NCI-H446 treated with DMSO at 0.1 percent for 48 hours (cell line): ENCODE measurements at places on chromosomes 2 and 18.
A peak's percentile ranks its signal among the peaks of the same experiment; 100 is the strongest.

DNA sequence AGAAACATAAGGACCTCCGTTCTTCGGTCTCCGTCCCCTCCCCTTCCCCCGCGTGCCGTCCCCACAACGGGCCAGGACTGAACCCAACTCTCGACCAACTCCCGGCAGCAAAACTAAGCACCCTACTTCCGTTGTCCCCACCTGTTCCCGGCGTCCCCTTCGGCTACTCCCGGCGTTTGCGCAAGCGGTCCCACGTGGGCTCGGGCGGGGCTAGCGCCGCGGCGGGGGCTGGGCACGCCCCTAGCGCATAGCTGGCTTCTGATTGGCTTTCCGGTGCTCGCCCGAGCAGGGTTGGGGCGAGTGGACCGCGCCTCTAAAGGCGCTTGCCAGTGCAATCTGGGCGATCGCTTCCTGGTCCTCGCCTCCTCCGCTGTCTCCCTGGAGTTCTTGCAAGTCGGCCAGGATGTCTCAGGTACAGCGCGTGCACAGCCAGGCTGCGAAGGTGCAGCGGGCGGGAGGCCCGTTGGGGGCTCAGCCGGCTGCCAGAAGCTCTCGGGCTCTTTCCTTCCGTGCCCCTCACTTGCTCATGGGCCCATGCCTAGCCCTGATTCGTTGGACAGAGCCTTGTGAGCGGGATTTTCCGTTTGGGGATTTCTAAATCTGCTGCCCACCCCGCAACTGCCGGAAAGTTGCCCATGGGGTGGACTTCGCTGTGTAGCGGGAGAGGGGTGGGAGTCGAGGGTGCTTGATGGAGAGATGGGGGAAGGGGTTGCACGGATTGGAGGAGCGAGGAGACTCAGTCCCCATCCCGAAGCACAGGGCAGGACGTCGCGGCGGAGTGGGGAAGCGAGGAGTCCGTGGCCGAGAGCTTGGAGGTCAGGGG, at the start of the genes C2orf76 and DBI:
Gene C2orf76, minus strand, starts transcription at position 186 of the 823 bp plus-strand sequence. CDS start 26,875 bp downstream, outside the sequence.
Gene DBI, plus strand, starts transcription at position 329 of the 823 bp plus-strand sequence. Its CDS starts 75 bp downstream, at position 404.
- DNase-seq = peak; percentile 92

DNA sequence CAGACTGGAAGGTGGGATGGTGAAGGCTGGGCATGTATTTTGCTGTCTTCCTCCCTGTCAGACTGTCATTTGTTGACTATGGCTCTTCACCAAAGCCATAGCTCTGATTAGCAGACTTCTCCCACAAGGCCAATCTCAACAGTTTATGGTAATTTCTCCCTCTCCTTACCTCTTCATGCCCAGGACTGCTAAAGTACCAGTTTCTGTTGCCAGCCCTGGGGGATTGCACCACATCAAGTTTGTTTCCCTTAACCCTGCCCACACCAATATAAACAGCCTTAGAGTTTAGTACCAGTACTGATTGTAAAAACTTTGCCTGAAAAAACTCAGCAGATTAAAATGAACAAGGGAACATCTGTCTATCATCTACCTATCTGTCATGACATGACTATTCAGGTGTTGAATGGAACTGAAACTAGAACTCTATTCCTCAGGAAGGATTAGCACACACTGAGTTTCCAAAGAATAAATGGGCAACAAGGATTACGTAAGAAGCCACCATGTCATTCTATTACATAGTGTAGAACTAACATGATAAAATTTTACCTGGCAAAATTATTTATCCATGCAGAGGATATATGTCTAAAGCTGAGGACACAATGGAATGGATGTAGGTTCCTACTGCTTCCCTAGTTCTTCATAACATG, 13.7 kb downstream of the FEZ2 start:
- no peak for DNase-seq

- no peak for DNase-seq
Measured at GRCh38 chr2:119233326-119234020, 9.8 kb downstream of the STEAP3 start.

DNA sequence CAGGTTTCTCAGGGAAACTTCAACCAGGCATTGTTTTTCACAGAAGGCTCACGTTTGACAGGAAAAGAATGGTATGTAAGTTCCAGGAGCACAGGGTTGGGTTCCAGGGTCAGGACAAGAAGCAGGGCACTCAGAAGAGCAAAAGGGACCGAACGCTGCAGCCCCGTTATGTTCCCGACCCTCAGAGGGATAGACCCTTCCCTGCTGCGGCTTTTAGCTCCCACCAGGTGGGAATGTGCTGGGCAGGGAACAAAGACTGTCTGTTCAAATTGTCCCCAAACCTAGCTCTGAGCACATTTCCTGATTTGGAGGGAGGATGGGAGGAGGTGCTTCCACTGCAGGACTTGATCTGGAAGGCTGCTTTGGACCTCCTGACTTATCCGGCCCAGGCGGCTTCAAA, 130.1 kb downstream of the RAB3GAP1 start:
- no peak for DNase-seq

GRCh38 chr2:40719414-40719813, 267.5 kb upstream of the SLC8A1 start:
- no peak for DNase-seq

- DNase-seq = no peak
Measured at GRCh38 chr2:88236666-88237065, 66.5 kb downstream of the THNSL2 start.

- no peak for DNase-seq
Measured at GRCh38 chr18:32427084-32427900, 43.4 kb downstream of the GAREM1 start.

DNA sequence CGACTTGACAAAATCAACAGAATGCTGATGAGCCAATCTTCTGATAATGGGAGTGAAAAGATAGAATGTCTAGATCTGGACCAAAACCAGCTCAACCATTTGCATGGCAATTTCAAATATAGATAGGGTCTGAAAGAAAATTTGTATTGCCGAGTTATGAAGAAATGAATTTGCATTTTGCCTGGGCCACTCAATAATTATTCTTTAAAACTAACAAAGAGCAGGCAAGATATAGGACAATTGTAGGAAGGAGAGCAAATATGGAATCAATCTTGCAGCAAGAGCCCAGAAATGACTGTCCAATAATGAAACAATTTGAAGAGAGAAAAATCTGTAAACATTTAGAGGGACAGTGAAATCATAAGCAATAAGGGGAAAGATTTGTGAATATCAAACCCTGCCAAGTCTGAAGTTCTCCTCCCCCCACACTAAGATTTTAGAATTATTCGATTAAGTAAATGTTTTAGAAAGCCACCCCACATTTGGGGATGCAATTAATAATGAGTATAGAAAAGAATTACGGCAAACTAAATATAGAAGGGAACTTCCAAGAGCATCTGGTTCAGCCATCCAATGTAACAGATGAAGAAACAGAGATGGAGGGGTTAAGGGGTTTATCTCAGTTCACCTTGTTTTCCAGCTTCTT, 377.4 kb downstream of the SETBP1 start:
- no peak for DNase-seq

- DNase-seq = no peak
Measured at GRCh38 chr2:120298173-120298835, 45.7 kb downstream of the RALB start.

- no peak for DNase-seq
Measured at GRCh38 chr2:169461143-169461542, 18.2 kb upstream of the BBS5 start.

DNA sequence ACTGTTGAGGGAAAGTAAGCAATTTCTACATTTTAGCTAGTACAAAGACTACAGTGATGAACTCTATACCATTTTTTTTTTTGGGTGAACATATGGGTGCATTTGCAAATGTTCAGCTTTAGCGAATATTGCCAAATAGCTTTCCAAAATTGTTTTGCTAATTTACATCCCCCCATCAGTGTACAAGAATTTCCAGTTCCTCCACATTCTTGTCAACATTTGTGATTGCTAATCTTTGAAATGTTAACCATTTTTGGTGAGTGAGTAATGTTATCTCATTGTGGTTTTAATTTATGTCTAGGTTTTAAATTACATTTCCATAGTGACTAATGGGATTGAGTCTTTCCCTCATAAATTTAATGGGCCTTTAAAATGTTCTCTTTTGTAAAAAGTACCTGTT, 16.4 kb upstream of the CNRIP1 start:
- DNase-seq = no peak

- DNase-seq = no peak
Measured at GRCh38 chr18:74373428-74373827, 57.8 kb downstream of the C18orf63 start.

DNA sequence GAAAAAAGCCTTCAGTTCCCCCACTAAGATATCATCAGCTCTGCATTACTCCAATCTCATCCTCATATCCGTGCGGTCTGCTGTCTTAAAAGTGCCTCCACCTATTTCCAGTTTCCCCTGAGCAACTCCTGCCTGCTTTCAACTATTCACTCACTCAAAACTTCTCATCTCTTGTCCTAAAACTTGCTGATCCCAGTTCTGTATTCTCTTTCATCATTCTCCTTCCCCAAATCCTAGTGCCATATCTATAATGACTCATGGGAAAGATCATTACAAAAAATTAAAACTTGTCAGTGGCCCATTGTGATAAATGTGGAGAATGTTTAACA, 20.0 kb downstream of the ACVR1 start:
- no peak for DNase-seq

DNA sequence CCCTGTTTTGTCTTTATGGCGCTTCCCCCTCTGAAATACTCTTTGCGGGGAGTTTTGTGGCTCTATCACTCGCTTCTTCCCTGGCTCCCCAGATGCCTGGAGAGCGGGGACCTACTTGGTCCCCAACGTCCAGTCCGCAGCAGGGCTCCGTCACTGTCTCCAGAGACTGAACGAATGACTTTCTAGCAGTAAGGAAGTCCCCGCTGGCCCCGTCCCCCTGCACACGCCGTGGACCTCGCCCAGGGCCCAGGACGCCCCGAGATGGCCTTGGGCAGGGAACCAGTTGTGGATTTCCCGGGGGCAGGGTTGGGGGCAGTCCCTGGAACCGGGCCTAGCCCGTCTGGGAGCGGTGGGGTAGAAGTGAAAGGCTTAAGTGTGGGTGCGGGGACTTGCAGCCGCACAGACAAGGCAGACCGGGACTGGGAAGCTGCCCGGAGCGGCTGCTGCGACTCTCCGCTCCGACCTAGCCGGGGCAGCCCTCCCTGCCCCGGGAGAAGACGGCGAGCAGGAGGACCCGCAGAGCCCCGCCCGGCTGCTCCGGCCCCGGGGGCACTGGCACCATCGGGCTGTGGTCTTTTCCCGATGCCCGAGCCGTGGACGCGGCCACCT, 821 bp upstream of the EPHA4 start:
- DNase-seq = peak; percentile 52

DNA sequence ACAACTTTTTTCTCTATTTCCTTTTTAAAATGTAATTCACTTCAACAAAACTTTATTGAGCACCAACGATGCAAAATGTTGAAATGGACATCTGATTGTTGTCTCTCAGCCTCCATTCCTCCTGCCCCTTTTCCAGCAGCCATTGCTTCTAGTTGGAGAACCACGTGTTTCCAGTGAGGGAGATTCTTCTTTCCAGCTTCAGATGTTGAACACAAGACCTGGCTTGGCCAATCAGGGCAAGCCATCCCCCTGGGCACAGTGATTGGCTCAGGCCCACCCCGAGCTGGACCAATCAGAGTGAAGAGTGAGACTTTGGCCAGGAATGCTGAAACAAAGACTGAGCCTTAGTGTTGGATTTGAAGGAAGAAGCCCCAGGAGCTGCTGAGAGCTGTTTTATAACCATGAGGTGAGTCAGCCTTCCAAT, 59.0 kb downstream of the E2F6 start:
- DNase-seq = no peak

GRCh38 chr2:55175254-55176093, 56.6 kb downstream of the CLHC1 start:
- peak; percentile 72 for DNase-seq
